ENCODE measurements at places on chromosomes 12 and 14.

GRCh38 chr14:64734990-64735389 is 30.8 kb downstream of the PLEKHG3 start:
- no peak for DNase-seq

GRCh38 chr12:51819736-51820525 is 28.6 kb downstream of the FIGNL2 start:
- DNase-seq: no peak

- DNase-seq: no peak
Measured at GRCh38 chr14:105440554-105440900, 20.9 kb downstream of the MTA1 start.

GRCh38 chr12:89622115-89622514 is 86.5 kb downstream of the ATP2B1 start:
- DNase-seq: no peak

DNA sequence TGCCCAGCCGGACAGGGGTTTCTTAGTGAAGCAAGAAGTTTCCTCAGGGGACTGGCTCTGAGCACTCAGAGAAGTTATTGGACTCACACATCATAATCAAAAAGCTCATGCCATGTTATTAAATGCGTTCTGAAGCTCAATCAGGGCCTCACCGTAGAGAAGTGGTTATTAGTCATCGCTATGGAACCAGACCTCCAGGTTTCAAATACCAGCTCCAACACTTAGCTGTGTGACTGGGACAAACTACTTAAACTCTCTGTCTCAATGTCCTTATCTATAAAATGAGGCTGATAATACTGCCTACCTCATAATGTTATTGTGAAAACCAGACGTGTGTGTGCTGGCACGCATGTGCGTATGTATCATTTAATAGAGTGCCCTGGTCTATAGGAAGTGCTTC is 7.3 kb downstream of the STAT6 start:
- no peak for DNase-seq

GRCh38 chr12:67630373-67631088 is 18.0 kb upstream of the DYRK2 start:
- DNase-seq: peak; percentile 94
